Activated naive CD4-positive, alpha-beta T cell (primary cell): ENCODE measurements at places on chromosomes 7 and 10.

GRCh38 chr7:149811831-149812490 is 26.2 kb upstream of the ZNF862 start:
- no peak for DNase-seq

DNA sequence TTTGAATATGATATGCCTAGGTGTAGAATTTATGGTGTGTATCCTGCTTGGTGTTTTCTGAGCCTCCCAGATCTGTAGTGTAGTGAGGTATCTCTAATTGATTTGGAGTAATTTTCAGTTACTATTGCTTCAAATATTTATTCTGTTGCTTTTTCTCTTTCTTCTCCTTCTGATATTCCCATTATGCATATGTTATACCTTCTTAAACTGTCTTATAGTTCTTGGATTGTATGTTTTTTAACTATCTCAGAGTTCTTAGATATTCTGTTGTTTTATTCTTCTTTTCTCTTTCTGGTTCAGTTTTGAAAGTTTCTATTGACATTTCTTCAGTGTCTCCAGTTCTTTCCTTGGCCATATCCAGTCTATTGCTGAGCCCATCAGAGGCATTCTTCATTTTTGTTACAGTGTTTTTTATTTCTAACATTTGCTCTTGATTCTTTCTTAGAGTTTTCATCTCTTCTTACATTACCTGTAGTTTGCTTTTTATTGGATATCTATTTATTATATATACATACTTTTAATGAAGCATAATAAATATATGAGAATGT is 205.4 kb upstream of the LRGUK start:
- no peak for DNase-seq

DNA sequence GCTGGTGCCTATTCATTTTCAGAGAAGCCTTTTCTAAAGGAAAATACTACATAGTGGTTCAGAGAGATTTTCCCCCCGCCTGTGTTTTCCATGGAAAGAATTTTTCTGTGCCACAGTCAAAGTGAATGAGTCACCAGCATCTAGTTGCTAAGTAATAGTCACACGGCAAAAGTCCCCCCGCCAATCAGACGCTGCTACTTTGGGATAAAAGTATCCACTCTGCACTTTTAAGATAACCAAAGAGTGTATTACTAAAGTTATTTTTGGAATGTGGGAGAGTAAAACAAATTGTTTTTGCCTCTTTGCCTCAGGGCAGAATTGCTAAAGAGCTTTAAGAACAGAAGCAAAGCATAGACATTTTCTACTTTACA is 23.5 kb downstream of the ABLIM1 start:
- no peak for DNase-seq

DNA sequence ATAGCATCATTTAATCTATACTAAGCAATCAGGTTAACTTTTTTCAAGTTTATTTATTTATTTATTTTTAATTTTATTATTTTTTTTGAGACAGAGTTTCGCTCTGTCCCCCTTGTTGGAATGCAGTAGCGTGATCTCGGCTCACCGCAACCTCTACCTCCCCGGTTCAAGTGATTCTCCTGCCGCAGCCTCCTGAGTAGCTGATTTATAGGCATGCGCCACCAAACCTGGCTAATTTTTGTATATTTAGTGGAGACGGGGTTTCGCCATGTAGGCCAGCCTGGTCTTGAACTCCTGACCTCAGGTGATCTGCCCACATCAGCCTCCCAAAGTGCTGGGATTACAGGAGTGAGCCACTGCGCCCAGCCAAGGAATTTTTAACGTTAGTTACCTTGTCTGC is 635 bp upstream of the MYPN start:
- no peak for DNase-seq

DNA sequence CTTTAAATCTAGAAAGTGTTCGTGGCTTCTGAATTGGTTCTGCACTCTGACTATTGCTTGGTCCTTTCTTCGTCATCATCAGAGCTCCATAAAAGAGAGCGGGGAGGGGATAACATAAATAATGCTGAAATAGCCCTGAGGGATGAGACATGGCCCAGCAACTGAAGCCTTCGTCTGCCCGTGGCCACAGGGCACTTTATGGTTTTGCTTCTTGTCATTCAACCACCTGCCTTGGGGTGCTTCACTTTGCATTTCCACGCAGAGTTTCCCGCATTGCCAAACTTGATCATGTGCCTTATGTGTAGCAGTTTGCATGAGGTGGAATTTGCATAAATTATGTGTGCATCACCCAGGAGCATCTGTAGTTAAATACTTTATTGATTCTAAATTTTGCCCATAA is 15.9 kb downstream of the GSTO2 start:
- DNase-seq = no peak

- DNase-seq = no peak
Measured at GRCh38 chr10:97540669-97541500, 31.7 kb upstream of the ANKRD2 start.
